Activated naive CD4-positive, alpha-beta T cell treated with anti-CD3 and anti-CD28 coated beads, Interleukin-2, amount 10 ng/mL, durations not matched to agents 7 days and 5 days (primary cell): ENCODE measurements at places on chromosomes 2 and 18.

GRCh38 chr18:25307192-25307591, 44.8 kb downstream of the ZNF521 start:
- H3K4me1 ChIP-seq, result no peaks in the 10 kb centered on the region
- no peak overlapping the region for H3K4me3 ChIP-seq
- H3K36me3 ChIP-seq, result no peaks in the 10 kb centered on the region
- no peak overlapping the region for H3K27ac ChIP-seq
- no peak for DNase-seq

GRCh38 chr18:76133873-76134272, 361.2 kb downstream of the ZNF516 start:
- no peak overlapping the region for H3K4me3 ChIP-seq

GRCh38 chr18:55041366-55041765, 82.1 kb upstream of the CCDC68 start:
- H3K4me3 ChIP-seq, result no peak overlapping the region
- H3K36me3 ChIP-seq, result no peaks in the 10 kb centered on the region
- no peak for DNase-seq
- H3K4me1 ChIP-seq, result no peaks in the 10 kb centered on the region
- no peaks in the 10 kb centered on the region for H3K27me3 ChIP-seq

- no peak overlapping the region for H3K4me3 ChIP-seq
- DNase-seq, result peak; percentile 37
- H3K36me3 ChIP-seq, result no peaks in the 10 kb centered on the region
- H3K27ac ChIP-seq, result no peak overlapping the region
Observed at GRCh38 chr2:174699993-174700766, 64.1 kb downstream of the CHRNA1 start.

DNA sequence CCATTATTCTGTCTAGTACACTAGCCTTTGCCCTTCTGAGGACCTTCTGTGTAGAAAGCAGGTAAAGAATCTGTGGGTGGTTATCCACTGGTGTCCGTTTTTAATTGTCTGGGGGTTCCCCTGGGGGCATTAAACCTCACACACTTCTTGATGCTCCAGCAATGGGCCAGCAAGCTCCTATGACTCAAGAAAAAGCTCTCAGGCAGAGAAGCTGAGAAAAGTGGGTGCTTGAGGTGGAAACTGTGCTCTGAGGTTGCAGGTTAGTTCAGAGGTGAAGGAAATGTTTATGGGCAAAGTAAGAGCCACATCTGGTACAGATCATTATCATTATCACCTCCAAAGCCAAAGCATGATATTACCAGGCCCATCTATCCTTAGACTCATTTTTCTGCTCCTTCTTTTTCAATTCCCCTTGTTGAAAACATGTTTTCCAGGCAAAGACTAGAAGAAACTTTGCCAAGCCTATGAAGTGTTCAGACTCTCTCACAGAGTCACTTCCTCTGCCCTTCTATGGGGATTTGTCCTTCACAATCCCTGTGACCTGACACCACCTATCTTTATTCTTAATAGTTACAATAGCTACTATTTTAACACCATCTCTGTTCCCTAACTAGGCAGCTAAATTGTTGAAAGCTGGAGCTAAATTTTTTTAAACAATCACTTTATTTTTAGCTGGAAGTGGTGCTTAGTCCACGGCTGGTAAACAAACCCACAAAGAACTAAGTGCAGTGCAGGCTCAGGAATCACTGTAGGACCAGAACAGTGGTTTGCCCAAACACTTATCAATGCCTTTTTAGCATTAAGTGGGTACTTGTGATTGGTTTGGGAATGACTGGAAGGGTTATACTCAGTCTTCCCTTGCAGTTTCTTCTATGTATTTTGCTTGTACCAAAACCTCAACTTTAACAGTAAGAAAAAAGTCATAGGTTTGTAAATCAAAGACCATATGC, 512.8 kb upstream of the POU3F3 start:
- no peak overlapping the region for H3K4me3 ChIP-seq
- no peak overlapping the region for H3K27ac ChIP-seq
- H3K36me3 ChIP-seq, result no peaks in the 10 kb centered on the region
- no peak for DNase-seq
- H3K27me3 ChIP-seq, result no peaks in the 10 kb centered on the region

GRCh38 chr18:77250926-77251729, 1.5 kb downstream of the GALR1 start:
- H3K36me3 ChIP-seq, result peaks cover 1% of the 10 kb centered on the region
- peaks cover 80% of the 10 kb centered on the region for H3K27me3 ChIP-seq
- H3K4me1 ChIP-seq, result peaks cover 12% of the 10 kb centered on the region

- H3K27ac ChIP-seq, result no peak overlapping the region
- no peaks in the 10 kb centered on the region for H3K27me3 ChIP-seq
- no peaks in the 10 kb centered on the region for H3K36me3 ChIP-seq
- no peak for DNase-seq
Observed at GRCh38 chr2:2826621-2827020, 495.5 kb upstream of the MYT1L start.

DNA sequence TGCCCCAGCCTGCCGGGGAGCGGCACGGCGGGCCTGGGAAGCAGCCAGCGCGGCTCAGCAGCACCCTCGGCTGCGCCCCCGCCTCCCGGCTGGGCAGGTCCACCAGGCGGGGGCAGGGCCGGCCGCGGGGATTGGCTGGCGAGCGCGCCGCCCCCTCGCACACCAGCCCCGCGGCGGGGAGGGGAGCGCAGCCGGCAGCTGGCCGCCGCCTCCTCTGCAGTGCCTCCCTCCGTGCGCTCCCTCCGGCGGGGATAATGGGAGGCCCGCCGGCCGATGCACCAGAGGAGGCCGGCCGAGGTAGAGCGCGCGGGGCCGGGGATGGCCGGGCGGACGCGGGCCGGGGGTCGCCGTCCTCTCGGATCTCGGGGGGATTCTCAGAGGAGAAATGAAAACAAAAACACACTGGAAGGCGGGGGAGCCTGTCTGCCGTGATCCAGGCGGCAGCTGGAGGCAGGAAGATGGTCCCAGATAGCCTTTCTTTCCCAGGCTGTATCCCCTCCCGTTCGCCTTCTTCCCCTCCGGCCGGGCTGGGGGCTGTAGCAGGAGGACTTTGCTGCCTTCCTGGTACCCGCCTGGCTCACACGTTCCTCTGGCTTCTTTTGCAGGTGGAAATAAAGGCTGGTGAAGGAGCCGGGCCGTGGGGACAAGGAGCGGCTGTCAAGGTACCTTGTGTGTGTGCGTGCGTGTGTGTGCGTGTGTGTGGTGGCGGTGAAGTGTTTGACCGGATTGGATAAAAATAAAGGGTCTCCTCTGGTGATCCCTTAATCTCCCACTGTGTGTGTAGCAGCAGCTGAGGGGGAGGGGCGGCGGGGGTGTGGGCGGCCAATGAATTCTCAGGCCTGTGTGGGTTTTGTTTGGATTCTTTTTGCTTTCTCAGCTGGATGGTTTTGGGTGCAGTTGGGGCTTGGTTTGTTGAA, 18.1 kb downstream of the TET3 start:
- H3K4me1 ChIP-seq, result peaks cover 51% of the 10 kb centered on the region
- peak overlapping the region; percentile 75 for H3K4me3 ChIP-seq
- H3K27ac ChIP-seq, result no peak overlapping the region
- H3K36me3 ChIP-seq, result peaks cover 11% of the 10 kb centered on the region
- H3K27me3 ChIP-seq, result peaks cover 13% of the 10 kb centered on the region

GRCh38 chr2:61520261-61520660, 17.9 kb downstream of the XPO1 start:
- DNase-seq, result no peak
- no peak overlapping the region for H3K4me3 ChIP-seq
- H3K4me1 ChIP-seq, result peaks cover 18% of the 10 kb centered on the region
- no peak overlapping the region for H3K27ac ChIP-seq

- no peak overlapping the region for H3K27ac ChIP-seq
- H3K4me3 ChIP-seq, result no peak overlapping the region
- H3K36me3 ChIP-seq, result no peaks in the 10 kb centered on the region
- DNase-seq, result no peak
- no peaks in the 10 kb centered on the region for H3K27me3 ChIP-seq
Observed at GRCh38 chr2:187459256-187459655, 11.2 kb upstream of the CALCRL start.
